ENCODE measurements at places on chromosomes 11 and 22.

DNA sequence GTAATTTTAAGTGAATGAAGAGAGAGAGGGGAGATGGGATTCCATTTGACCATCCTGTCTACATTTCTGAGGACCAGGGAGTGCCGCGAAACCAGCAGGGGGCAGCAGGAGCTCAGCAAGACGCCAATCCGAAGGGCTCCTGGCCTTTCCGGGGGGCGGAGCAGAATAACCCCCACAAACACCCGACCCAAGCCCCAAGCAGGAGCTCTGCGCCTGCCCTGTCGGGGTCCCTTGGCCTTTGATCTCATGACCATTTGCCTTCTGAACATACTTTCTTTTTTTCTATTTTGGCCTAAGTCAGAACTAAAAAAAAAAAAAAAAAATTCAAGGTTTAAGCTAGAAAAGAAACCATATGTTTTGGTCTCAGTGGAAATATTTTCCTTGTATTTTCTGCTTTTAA, 21.9 kb upstream of the SCN2B start:
- DNase-seq: peak; percentile 50

DNA sequence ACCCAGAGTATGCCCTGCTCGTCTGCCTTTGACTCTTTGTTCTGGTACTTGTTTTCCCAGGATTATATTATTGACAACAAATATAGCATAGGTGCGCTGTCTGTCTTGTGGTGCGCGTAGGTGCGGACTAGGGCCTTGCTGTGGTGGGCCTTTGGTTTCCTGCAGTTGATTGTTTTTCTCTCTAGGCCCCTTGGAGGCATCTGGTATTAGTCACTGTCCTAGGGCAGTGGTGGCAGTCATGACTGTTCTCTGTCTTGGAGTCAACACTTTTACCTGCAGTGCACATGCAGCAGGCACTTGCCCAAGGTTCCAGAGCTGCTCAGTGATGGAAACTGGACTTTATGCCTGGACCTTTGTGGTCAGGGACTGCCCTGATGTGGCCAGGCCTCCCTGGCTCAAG, 18.6 kb downstream of the PPP6R2 start:
- no peak for DNase-seq

- no peak for DNase-seq
Observed at GRCh38 chr22:18012531-18012930, 11.8 kb downstream of the MICAL3 start.

- DNase-seq: no peak
Observed at GRCh38 chr11:44872556-44872955, 78.1 kb downstream of the TP53I11 start.

DNA sequence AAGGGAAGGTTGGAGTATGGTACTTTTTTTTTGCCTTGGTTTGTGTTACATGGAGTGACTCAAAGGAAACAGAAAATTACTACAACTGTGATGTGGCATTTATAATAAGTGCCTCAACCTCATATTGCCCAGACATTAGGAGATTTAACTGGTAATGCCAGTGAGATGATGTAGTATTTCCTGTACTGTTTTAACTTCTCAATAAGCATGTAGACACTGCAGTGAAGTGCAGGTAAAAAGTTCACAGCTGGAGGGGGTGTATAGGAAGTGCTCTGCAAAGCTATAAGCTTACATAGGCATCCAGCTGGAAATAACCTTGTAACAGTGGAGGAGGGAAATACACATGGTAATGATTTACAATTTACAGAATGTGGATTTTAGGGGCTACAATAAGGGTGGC, 138.2 kb upstream of the MTMR2 start:
- DNase-seq: no peak

GRCh38 chr11:124359566-124359965, 24.7 kb downstream of the OR8B2 start:
- no peak for DNase-seq

Measured in caudate nucleus (tissue), 63 donors.